RWPE1 (cell line): ENCODE measurements at places on chromosomes 6 and 20.

- DNase-seq, result no peak
Measured at GRCh38 chr6:111662072-111662793, 56.6 kb upstream of the TRAF3IP2 start.

DNA sequence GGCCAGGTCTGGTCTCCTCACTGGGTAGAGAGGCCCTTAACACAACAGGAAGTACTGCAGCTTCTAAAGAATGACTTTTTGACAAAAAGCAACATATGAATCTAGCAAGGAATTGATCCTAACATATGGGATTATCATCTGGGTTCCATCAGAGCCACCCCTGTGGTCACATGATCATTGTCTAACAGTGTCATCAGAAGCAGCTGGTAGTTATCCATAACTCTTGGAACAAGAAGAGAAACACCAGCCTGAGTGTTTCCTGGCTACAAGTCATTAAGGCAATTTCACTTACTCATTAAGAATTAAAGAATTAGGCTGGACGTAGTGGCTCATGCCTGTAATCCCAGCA, 219.3 kb upstream of the ARID1B start:
- DNase-seq, result no peak

GRCh38 chr6:15352845-15353244, 107.0 kb downstream of the JARID2 start:
- DNase-seq, result no peak

- no peak for DNase-seq
Measured at GRCh38 chr6:108616544-108616943, 55.8 kb downstream of the FOXO3 start.
